Activated CD4-positive, alpha-beta memory T cell treated with anti-CD3 and anti-CD28 coated beads for 36 hours (primary cell): ENCODE measurements at places on chromosomes 6 and 20.
A peak's percentile ranks its signal among the peaks of the same experiment; 100 is the strongest.

- no peak for DNase-seq
Observed at GRCh38 chr6:90714319-90714718, 127.4 kb upstream of the MAP3K7 start.

GRCh38 chr6:149889326-149889725 is 8.6 kb downstream of the RAET1E start:
- DNase-seq: no peak

GRCh38 chr20:52984451-52984810 is 12.3 kb downstream of the TSHZ2 start:
- no peak for DNase-seq

DNA sequence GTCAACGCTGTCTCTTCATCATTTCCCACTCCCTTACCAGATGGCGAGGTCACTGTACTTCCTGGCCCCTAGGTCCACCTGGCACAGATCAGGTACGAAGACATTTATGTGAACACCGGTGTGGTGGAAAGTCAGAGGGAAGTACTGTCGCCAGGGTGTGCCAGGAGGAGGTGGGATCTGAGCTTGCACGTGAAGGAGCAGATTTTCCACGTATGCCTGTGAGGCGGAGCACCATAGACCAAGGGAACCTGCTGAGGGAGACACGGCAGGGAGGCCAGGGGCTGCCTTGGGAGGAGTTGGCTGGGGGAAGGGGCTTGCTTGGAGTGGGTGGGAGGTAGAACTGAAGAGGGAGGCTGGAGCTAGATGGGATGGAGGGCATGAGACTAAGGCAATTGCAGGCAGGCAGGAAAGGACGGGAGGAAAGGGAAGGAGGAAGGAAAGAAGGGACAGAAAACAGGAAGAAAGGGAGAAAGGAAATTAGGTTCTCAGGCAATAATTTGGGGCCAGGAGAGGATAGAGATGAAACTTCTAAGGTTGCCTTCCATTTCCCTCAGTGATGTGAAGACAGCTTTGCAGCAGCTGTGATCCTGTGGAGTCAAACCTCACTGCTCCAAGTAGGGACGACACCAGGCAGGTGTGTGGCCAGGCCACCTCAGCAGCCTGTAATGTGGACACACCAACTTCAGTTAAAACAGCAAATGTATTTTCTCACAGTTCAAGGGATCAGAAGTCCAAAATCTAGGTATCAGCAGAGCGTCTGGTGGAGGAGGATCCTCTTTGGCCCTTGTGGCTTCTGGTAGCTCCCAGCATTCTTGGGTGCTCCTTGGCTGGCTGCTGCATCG is 46.8 kb downstream of the CHMP4B start:
- DNase-seq: no peak

GRCh38 chr6:132107896-132108295 is 156.7 kb upstream of the CCN2 start:
- DNase-seq: no peak

DNA sequence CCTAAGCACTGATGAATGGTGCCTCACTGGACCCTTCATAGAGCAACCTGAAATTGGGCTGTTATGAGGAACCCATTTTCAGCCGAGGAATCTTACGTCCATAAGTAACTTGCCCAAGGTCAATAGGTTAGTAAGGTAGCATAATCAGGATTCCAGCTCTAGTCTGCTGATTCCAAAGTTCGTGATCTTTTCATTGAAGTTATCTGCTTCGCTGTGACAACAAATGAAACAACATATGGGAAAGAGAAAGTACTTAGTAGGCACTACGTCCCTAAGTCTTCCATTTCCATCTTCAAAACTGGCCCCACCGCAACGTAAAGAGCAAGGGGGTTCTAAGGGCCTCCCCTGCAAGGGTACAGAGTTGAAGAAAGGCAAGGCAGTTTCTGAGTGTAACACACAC is 49.5 kb downstream of the MYLIP start:
- no peak for DNase-seq

DNA sequence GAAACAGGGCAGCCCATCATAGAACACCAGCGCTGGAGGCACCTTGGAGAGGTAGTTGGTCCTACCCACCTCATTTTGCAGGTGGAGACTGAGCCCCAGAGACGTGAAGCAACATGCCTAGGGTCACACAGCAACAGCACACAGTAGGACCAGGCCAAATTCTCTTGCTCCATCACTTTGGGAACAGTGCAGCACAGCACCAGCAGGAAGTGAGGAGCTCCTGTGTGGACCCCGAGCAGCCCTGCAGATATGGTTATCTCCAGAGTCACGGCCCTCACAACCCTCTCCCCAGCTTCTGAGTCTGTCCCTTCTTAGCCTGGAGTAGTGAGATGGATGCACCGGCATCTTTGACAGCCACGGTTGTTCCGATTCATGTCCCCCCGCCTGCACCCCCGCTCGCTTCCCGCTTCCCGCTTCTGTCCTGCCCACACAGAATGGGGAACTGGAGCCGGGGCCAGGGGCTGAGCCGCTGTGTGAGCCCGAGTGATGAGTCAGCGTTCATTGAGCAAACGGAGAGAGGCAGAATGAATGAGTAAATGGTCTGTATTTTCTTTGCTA is 72.6 kb upstream of the DUSP22 start:
- no peak for DNase-seq

- DNase-seq: no peak
Observed at GRCh38 chr20:3364323-3365013, 43.0 kb downstream of the DNAAF9 start.

- DNase-seq: no peak
Observed at GRCh38 chr6:156068881-156069280, 613.2 kb upstream of the NOX3 start.

DNA sequence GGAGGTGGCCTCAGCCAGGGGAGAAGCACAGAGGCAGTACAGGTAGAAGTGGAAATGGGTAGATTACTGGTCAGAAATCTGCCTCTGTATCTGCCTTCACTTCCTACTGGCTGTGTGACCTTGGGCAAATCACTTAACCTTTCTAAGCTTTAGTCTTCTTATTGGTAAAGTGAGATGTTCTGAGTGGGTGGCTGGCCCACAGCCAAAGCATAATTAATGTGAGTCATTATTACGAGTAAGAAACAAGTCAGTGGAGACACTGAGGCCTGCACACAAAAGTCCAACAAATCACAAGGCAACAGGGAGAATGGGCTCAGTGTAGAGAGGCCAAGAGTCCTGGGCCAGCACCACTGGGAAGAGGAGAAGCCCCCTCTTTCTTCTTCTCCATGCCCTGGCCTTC is 39.1 kb downstream of the NRN1 start:
- no peak for DNase-seq

GRCh38 chr20:57856658-57857057 is 146.8 kb upstream of the PMEPA1 start:
- DNase-seq: peak; percentile 30

DNA sequence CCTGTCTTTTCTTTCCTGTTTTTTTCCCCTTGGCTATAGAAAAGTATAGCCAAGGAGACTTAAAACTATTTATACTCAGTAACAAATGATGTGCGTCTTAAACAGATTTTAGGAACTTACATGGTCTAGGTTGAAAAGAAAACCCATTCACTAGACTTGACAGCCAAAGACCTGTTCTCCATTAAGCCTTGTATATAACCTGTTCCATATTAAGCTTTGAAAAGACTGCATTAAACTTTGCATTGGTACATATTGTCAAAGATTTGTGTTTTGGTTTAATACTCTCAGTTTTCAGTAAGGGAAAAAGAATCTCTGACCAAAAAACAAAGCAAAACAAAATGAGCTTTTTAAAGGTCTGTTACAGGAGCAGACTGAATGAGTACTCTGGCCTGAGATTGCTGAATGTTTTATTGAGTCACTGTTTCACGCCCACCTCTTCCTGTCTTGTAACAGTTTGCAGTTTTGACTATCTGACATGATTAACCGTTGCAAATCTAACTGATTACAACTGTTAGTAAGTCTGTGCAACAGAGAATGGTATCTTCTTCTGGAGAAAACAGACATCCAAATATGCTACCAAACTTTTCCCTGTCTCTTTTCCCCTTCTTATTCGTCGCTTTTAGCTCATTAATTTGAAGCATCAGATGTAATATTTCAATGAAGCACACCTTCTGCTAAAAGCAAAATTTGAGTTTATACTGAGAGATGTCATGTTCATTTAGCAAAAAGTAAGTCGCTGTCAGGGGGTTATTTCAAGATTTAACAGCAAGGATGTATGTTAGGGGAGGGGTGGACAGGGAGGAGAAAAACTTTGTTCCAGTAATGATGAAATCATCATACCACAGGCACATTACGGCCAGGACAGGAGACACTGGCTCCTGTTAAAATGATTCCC is 59.1 kb upstream of the SUPT3H start:
- peak; percentile 67 for DNase-seq

- DNase-seq: no peak
Observed at GRCh38 chr6:127129251-127129650, 10.8 kb downstream of the RSPO3 start.

GRCh38 chr6:16420715-16421461 is 182.5 kb downstream of the GMPR start:
- DNase-seq: peak; percentile 74

GRCh38 chr6:168606722-168607121 is 165.7 kb downstream of the SMOC2 start:
- no peak for DNase-seq

DNA sequence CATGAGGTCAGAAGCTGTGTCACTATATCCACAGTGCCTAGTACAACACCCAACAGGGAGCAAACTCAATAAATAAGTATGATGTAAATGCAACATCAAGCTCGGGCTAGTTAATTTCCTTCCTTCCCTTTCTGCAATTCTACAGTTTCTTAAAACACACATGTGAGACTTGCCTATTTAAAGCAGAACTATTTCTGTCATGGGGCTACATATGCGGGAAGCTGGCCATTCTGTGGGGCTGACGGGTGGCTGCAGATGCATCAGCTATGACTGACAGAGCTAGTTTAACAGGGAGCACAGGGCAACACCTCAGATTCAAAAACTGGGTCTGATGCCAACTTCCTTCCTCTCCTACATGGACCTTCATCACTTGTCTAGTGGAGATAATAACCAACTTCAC is 118.1 kb upstream of the ENPP5 start:
- DNase-seq: no peak

DNA sequence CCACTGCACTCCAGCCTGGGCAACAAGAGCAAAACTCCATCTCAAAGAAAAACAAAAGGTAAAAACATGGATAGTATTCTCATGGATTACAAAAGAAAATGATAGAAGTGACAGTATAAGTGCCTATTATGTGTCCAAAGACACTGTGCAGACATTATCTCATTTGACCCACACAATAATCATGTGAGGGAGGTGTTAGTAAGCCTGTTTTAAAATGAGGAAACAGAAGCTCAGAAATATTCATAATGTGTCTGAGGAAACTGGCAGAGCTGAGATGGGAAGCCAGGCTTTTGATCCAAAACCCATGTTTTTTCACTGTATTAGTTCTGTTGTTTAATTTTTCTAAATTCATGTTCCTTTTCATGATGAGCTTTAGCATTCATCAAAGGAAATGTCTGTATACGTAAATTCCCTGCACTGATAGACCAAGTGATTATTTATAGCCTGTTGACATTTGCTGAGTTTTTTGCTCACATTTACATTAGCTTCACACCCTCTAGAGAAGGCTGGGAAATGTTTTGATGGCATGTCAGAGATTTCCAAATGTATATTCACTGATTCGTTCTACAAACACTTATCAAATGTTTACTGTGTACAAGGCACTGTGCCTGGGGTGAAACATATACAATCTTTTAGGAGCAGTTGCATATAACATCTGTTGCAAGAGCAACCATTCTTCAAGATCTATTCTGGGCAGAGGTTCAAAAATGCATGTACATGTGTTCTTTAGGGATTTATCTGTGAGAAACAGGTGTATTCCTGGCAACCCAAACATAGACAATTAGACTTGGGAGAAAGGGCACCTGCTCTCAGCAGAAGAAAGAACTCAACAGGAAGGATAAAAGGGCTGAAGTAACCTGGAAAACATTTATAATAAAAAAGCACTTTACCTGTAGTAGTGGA is 331.5 kb downstream of the SAMD5 start:
- no peak for DNase-seq

GRCh38 chr20:59019217-59019616 is at the start of gene TUBB1:
Gene TUBB1 (plus strand): TSS chr20:59019429. CDS start chr20:59019523, 94 bp downstream.
- DNase-seq: no peak

- DNase-seq: no peak
Observed at GRCh38 chr20:828987-829386, 4.5 kb upstream of the FAM110A start.

DNA sequence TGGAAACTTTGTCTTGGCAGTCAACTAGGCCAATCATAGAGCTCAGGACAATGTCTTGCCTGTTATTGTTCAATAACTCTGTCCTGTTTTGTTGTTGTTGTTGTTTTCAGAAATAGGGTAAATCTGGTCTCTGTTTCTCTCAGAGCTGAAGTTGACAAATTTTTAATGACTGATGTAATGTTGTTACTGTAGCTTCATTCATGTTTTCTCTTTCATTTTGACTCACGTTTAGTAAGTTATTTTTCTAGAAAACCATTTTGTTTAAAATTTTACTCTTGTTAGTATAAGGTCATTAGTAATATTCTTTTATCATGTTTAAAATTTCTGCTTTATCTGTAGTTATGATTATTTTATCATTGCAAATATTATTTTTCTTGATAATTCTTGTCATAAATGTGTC is 51.6 kb upstream of the GRIK2 start:
- no peak for DNase-seq
